ENCODE measurements at places on chromosomes 7 and 10. TPM values are rescaled to one million over a fixed set of nuclear protein-coding genes. Genes with fewer than 3 reads are reported as not detected.

STAG3 gene
- total RNA-seq: not detected

CALML3 gene
- not detected for total RNA-seq

GRCh38 chr10:76309070-76309469 lies 877.6 kb downstream of the LRMDA start:
- H3K27ac ChIP-seq: no peak overlapping the region
- H3K4me3 ChIP-seq: no peak overlapping the region
- DNase-seq: no peak
- H3K36me3 ChIP-seq: no peaks in the 10 kb centered on the region
- H3K27me3 ChIP-seq: no peaks in the 10 kb centered on the region

- H3K27ac ChIP-seq: no peak overlapping the region
- no peaks in the 10 kb centered on the region for H3K4me1 ChIP-seq
- H3K27me3 ChIP-seq: no peaks in the 10 kb centered on the region
- DNase-seq: no peak
- H3K36me3 ChIP-seq: no peaks in the 10 kb centered on the region
Observed at GRCh38 chr10:20993830-20994527, 96.9 kb upstream of the NEBL start.

- peak overlapping the region; percentile 74 for H3K27ac ChIP-seq
- no peaks in the 10 kb centered on the region for H3K27me3 ChIP-seq
- peak overlapping the region; percentile 37 for H3K4me3 ChIP-seq
- DNase-seq: no peak
- H3K36me3 ChIP-seq: no peaks in the 10 kb centered on the region
Observed at GRCh38 chr10:89332123-89332633, 4.4 kb downstream of the IFIT3 start.

SLC39A12 gene
- total RNA-seq: not detected

MSS51 gene
- total RNA-seq: 0.47 TPM

DNA sequence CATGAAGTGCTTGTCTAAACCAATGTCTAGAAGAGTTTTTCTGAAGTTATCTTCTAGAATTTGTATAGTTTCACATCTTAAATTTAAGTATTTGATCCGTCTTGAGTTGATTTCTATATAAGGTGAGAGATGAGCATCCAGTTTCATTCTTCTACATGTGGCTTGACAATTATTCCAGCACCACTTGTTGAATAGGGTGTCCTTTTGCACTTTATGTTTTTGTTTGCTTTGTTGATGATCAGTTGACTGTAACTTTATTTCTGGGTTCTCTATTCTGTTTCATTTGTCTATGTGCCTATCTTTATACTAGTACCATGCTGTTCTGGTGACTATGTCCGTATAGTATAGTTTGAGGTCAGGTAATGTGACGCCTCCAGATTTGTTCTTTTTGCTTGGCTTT lies 426.6 kb upstream of the CHRM2 start:
- no peak overlapping the region for H3K27ac ChIP-seq
- no peaks in the 10 kb centered on the region for H3K4me1 ChIP-seq
- no peak overlapping the region for H3K4me3 ChIP-seq
- no peaks in the 10 kb centered on the region for H3K27me3 ChIP-seq
- no peak for DNase-seq

DNA sequence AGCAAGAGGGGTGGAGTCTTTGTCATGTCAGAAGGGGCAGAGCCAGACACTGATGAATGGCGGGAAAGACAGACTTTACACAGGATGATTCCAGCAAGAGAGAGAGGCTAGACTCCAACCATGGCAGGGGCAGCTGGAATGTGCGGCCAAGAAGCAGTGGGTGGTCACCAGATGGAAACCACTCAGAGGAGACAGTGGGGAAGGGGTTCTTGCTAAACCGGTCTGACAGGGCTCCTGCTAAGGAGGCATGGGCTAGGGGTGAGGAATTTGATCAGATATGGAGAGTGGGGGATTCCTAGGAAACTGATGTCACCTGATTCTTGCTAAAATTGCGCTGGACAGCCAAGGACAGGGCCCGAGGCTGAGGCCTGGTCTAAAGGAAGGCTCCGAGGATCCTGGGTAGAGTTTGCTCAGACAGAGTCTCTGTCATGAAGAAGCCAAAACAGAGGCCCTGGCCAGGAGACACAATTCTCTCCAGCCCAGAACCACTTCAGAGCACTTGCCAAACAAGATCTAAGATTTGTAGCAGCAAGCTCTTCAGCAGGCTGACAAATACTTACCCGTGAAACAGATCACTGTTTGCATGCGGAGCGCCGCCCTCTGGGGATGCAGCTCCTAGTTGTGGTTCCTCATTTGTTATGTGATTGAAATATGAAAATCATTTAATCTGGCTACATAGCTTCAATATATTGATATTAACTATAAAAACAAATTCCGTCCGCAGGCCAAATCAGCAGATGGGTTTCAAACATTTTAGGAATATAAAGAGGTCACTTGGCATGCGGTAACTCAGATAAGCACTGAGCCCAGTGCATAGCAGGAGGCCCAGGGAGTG lies 377.0 kb downstream of the TCERG1L start:
- H3K4me1 ChIP-seq: peaks cover 10% of the 10 kb centered on the region
- H3K27ac ChIP-seq: no peak overlapping the region
- H3K4me3 ChIP-seq: no peak overlapping the region
- no peaks in the 10 kb centered on the region for H3K27me3 ChIP-seq

GRCh38 chr7:27936047-27936767 lies 196.2 kb downstream of the TAX1BP1 start:
- no peaks in the 10 kb centered on the region for H3K4me1 ChIP-seq
- no peaks in the 10 kb centered on the region for H3K27me3 ChIP-seq
- H3K27ac ChIP-seq: no peak overlapping the region
- no peaks in the 10 kb centered on the region for H3K36me3 ChIP-seq

C10orf67 gene
- 0.16 TPM for total RNA-seq

GRCh38 chr7:153402721-153403541 lies 643.4 kb downstream of the ACTR3B start:
- no peaks in the 10 kb centered on the region for H3K36me3 ChIP-seq
- no peaks in the 10 kb centered on the region for H3K27me3 ChIP-seq
- no peaks in the 10 kb centered on the region for H3K4me1 ChIP-seq
- no peak overlapping the region for H3K4me3 ChIP-seq
- DNase-seq: no peak

DNA sequence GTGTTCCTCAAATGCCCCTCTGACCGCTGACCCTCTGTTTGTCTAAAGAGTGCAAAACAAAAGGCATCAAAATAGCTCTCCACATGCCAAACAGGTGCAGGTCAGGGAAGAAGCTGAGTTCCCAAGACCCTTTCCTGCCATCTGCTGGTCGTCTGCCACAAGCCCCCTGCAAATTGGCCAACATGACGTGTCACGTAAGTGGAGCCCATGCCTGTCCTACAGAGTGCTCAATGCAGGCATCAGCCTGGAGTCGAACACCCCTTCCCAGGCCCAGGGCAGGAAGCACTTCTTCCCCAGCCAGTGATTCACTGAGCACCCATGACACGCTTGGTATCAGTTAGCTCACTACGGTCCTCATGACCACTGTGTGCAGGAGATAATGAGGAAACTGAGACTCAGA lies 14.1 kb downstream of the TMEM72 start:
- no peak for DNase-seq
- H3K27ac ChIP-seq: no peak overlapping the region
- no peak overlapping the region for H3K4me3 ChIP-seq
- H3K4me1 ChIP-seq: no peaks in the 10 kb centered on the region
- H3K27me3 ChIP-seq: no peaks in the 10 kb centered on the region
- H3K36me3 ChIP-seq: no peaks in the 10 kb centered on the region

FZD1 gene
- 16.9 TPM for total RNA-seq

DNA sequence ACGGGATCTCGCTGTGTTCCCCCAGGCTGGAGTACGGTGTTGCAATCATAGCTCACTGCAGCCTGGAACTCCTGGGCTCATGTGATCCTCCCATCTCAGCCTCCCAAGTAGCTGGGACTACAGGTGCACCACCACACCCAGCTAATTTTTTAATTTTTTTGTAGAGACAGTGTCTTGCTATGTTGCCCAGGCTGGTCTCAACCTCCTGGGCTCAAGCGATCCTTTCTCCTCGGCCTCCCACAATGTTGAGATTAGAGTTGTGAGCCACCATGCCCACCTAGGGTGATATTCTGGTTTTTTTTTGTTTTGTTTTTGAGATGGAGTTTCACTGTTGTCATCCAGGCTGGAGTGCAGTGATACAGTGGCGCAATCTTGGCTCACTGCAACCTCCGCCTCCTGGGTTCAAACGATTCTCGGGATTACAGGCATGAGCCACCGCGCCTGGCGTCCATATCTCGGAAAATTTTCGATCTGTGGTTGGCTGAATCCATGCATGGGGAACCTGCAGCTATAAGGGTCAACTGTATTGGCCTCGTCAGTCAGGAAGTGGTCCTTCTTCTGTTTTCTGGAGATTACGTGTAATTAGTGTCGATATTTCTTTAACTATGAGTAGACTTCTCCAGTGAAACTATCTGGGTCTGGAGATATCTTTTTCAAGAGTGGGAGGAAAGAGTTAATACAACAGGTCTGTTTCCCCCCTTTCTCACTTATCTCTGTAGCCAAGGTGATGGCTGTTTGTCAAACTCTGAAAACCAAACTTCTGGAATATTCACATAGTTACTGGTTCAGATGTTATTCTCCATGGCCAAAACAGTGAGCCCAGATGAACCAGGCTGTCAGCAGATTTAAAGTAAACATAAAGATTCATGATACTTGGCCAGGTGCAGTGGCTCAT lies 21.0 kb upstream of the FIS1 start:
- H3K4me3 ChIP-seq: no peak overlapping the region
- no peaks in the 10 kb centered on the region for H3K36me3 ChIP-seq
- H3K27ac ChIP-seq: no peak overlapping the region
- H3K4me1 ChIP-seq: peaks cover 6% of the 10 kb centered on the region
- H3K27me3 ChIP-seq: no peaks in the 10 kb centered on the region
- DNase-seq: no peak

GRCh38 chr10:131983780-131984179 lies 2.1 kb upstream of the BNIP3 start:
- no peak overlapping the region for H3K4me3 ChIP-seq
- no peaks in the 10 kb centered on the region for H3K36me3 ChIP-seq
- no peak overlapping the region for H3K27ac ChIP-seq
- no peak for DNase-seq

- H3K4me1 ChIP-seq: no peaks in the 10 kb centered on the region
- H3K36me3 ChIP-seq: peaks cover 51% of the 10 kb centered on the region
- H3K4me3 ChIP-seq: no peak overlapping the region
- H3K27ac ChIP-seq: no peak overlapping the region
Observed at GRCh38 chr10:119908166-119908565, 15.6 kb downstream of the SEC23IP start.

DNA sequence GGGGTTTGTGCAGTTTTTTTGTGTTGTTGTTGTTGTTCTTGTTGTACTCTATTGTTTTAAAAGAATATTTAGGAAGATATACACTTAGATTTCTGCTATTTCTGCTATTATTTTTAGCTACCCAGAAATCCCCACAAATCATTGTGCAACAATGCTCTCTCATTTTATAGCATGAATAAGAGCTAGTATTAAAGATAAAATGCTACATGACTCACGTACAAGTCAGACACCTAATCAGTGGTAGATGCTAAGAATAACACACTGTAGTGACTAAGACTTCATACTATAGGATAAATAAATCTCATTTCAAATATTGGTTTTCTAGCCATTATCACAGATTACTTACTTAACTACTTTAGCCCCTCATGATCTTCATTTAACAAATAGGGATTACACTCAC lies 920.5 kb downstream of the KCNMA1 start:
- no peaks in the 10 kb centered on the region for H3K4me1 ChIP-seq
- H3K36me3 ChIP-seq: no peaks in the 10 kb centered on the region
- DNase-seq: no peak
- H3K27ac ChIP-seq: no peak overlapping the region
- H3K27me3 ChIP-seq: no peaks in the 10 kb centered on the region

GRCh38 chr7:151046603-151047573 lies 1.4 kb upstream of the ASIC3 start:
- peaks cover 9% of the 10 kb centered on the region for H3K36me3 ChIP-seq
- H3K4me1 ChIP-seq: peaks cover 18% of the 10 kb centered on the region
- H3K27ac ChIP-seq: no peak overlapping the region
- no peak overlapping the region for H3K4me3 ChIP-seq
- no peak for DNase-seq
- H3K27me3 ChIP-seq: no peaks in the 10 kb centered on the region

DNA sequence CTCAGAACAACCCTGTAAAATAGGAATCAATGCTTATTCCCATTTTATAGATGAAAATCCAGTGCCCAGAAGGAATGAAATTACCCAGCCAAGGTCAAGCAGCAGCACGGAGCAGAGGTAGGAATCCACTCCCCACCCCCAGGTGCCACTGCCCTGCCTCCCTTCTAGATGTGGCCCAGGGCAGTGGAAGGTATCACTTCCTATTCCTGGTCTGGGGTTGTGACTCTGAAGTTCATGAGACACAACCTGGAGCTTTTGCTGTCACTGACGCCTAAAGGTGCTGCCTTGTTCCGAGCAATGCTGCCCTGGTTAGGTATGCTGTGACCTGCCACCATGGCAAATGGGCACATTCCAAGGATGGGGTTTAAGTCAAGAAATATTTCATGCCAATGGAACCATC lies 53.6 kb downstream of the PIK3AP1 start:
- peaks cover 5% of the 10 kb centered on the region for H3K4me1 ChIP-seq
- H3K4me3 ChIP-seq: no peak overlapping the region
- H3K36me3 ChIP-seq: no peaks in the 10 kb centered on the region
- H3K27me3 ChIP-seq: no peaks in the 10 kb centered on the region
- H3K27ac ChIP-seq: no peak overlapping the region
- no peak for DNase-seq

- no peak overlapping the region for H3K4me3 ChIP-seq
- H3K27ac ChIP-seq: no peak overlapping the region
- H3K27me3 ChIP-seq: no peaks in the 10 kb centered on the region
- H3K36me3 ChIP-seq: no peaks in the 10 kb centered on the region
Observed at GRCh38 chr10:60385399-60385738, 4.3 kb downstream of the ANK3 start.

DNA sequence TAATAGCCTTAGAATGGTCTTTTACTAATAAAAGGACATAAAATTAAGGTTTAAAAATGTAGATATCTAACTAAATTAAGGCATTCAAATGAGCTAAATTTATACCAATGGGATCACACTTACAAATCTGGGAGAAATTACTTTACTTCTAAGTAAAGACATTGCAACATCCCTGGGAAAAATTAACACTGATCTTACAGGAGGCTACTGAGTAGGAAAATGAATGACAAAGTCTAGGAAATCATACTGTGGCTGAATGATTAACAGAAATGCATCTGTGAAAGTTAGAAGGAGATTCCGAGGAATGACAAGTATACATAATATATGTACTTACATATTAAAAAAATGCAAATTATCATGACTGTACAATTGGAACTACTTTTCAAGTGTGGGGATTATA lies 38.3 kb downstream of the CACNA2D1 start:
- no peak for DNase-seq
- no peak overlapping the region for H3K27ac ChIP-seq

DNA sequence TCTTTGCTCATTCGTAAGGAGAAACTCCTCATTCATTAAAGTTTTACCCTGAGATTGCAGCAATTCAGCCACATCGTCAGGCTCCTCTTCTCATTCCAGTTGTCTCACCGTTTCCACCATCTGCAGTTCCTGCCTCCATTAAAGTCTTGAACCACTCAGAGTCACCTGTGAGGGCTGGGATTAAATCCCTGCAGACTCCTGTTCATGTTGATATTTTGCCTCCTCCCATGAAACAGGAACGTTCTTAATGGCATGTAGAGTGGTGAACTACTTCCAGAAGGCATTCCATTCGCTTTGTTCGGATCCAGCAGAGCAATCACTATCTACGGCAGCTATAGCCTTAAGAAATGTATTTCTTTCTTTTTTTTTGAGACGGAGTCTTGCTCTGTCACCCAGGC lies 96.5 kb upstream of the FAM20C start:
- no peaks in the 10 kb centered on the region for H3K27me3 ChIP-seq
- H3K36me3 ChIP-seq: no peaks in the 10 kb centered on the region
- H3K27ac ChIP-seq: no peak overlapping the region
- no peaks in the 10 kb centered on the region for H3K4me1 ChIP-seq

SFRP5 gene
- total RNA-seq: 140 TPM

- no peaks in the 10 kb centered on the region for H3K36me3 ChIP-seq
- no peak overlapping the region for H3K27ac ChIP-seq
- no peaks in the 10 kb centered on the region for H3K4me1 ChIP-seq
Observed at GRCh38 chr7:101905203-101905865, 87.9 kb downstream of the CUX1 start.

IGF2BP3 gene
- total RNA-seq: not detected

Data from right atrium auricular region (tissue), 2 donors.